Left ventricle myocardium inferior (tissue), 1 donor: ENCODE measurements at places on chromosomes 5 and 9. TPM values are rescaled to one million over a fixed set of nuclear protein-coding genes. Genes with fewer than 3 reads are reported as not detected.

DNA sequence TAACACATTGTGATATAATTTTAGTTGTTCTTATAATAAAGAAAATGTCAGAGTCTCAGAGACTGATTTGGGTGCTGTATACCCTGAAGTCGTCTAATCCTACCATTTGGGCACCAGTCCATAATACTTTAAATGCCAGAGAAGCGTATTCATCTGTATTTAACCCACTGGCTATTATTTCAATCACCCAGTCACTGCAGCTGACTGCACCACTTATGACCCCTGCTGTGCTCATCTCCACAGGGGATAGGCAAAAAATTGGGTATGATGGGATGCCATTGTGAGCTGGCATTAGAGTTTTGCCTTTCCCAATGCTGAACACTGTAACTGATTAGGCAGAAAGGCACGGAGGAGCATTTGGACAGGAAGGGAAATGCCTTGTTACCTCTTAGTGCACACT lies 599.7 kb downstream of the CAAP1 start:
- no peak for DNase-seq

Gene SCGB3A2
- total RNA-seq, result not detected

Gene DNAI1
- total RNA-seq, result not detected

DNA sequence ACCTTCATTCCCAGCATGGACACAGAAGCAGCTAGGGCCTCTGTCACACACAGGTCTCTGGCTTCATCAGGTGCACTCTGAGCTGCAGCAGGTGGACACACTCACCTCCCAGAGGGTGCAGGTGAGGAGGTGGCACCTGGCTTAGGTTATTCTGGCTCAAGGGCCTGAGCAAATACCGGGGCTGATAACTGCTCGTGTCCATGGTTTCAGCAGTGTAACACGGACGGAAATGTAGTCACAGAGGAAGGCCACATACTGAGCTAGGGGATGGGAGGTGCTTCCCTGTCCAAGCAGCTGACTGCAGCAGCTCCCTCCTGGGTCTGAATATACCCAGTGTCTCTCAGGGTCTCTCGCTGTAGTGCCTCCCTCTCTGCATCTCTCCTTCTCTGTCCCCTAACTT lies 5.7 kb downstream of the PHF2 start:
- no peak for DNase-seq

Gene CCDC127
- 7.9 TPM for total RNA-seq

Gene NTRK2
- total RNA-seq, result 3.8 TPM
